GM12892 (cell line): ENCODE measurements at places on chromosomes 2 and 18.

GRCh38 chr2:143948710-143949109 is 571.2 kb downstream of the ZEB2 start:
- DNase-seq: no peak

- no peak for DNase-seq
These were observed 3.6 kb upstream of the KCNJ13 start for GRCh38 chr2:232779934-232780333.

DNA sequence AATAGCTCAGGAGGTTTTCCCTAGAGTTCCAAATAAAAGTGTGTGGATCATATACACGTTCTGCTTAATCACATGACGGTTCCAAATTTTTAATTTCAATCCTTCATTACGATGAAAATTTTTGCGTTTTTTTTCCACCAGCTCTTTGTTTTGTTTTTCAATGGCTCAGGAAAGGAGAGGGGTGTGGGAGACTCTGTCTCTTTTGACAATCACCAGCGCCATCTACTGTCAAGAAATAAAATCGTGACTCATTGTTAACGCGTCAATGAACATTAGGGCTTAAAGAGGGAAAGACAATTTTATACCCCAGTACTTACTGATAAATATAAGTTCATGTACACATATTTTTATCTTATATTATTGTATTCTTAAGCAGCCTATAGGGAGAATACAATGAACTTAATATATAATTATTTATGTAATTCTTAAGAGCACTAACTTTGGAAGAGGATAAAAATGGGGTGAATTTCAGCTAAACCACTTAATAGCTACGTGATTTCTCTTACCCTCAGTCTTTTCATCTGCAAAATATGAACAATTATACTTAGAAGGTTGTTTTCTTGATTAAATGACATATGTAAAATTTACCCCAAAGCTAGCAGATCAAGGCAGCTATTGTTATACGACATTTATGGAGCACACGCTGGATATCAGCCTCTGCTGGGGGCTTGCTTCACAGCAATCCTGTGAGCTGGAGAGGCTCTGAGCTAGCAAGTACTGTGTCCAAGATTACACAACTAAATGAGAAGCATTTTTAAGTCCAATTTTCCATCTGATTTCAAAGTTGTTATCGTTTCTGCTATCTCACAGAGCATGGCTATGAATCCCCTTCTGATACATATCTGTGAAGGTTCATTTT is 47.4 kb upstream of the RMDN2 start:
- no peak for DNase-seq

DNA sequence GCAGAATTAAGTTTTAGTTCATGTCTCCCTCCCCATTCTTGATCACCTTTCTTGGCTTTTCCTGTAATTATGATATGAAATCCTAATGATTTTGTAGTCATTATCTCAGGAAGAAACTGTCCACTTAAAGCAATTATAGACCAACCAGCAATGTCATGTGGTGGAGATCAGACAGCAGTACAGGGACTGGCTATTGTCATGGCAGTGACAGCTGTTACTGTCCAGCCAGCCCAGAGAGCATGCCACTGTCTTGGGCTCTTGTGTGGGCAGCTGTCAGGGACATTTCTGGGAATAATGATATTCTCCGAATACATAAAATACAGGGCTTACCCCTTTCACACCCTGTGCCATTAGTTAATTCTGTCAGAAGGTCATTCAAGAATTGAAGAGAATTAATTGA is 355.3 kb upstream of the RAB12 start:
- no peak for DNase-seq

- DNase-seq: no peak
These were observed 76.2 kb upstream of the STK39 start for GRCh38 chr2:168323529-168324021.

- no peak for DNase-seq
These were observed 39.5 kb downstream of the CERS6 start for GRCh38 chr2:168495524-168495923.

DNA sequence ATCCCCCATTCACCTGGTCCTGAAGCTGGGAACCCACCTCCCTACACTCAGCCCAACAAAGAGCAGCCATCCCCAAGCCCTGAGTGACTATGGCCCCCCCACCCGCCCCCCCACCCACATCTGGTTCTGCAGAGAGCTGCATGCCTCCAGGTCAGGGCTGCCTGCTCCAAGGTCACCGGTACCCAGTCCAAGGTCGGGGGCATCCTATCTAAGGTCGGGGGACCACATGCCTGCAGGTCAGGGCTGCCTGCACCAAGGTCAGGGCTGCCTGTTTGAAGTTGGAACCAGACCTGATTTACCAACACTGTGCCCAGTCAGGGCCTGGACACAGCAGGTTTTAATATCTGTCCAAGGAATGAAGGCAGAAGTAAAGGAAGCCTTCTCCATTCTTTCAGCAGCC is 66.1 kb upstream of the GPC1 start:
- DNase-seq: no peak

GRCh38 chr2:9407363-9407811 is 15.9 kb downstream of the ITGB1BP1 start:
- no peak for DNase-seq

DNA sequence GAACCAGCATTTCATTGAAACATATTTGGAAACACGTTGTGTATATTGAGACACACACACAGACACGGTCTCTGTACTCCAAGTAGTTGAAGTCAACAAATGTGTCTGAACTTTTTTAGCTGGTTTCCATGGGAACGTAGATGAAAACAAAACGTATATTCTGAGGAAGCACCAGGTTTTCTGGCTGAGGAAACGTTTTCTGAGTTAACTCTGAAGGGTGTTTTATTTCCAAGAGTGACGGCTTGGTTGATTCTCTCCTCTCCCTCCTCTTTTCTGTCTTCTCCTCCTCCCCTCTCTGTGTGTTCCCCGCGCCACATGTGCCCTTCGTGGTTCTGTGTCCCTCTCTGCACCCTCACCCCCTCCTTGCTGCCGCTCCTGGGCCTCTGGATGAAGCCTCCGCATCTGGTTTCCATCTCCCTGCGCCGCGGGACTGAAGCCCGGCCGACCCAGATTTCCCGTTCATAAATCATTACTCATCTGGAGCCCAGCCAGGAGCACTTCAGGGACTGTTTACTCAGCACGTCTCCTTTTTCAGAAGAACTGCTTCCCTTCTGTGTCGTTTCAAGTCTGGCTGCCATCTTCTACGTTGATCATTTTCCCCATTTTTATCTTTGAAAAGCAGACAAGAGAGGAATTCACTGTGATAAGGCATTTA is 122.7 kb downstream of the COL6A3 start:
- no peak for DNase-seq

- no peak for DNase-seq
These were observed 215.7 kb downstream of the MGAT5 start for GRCh38 chr2:134469516-134470115.

DNA sequence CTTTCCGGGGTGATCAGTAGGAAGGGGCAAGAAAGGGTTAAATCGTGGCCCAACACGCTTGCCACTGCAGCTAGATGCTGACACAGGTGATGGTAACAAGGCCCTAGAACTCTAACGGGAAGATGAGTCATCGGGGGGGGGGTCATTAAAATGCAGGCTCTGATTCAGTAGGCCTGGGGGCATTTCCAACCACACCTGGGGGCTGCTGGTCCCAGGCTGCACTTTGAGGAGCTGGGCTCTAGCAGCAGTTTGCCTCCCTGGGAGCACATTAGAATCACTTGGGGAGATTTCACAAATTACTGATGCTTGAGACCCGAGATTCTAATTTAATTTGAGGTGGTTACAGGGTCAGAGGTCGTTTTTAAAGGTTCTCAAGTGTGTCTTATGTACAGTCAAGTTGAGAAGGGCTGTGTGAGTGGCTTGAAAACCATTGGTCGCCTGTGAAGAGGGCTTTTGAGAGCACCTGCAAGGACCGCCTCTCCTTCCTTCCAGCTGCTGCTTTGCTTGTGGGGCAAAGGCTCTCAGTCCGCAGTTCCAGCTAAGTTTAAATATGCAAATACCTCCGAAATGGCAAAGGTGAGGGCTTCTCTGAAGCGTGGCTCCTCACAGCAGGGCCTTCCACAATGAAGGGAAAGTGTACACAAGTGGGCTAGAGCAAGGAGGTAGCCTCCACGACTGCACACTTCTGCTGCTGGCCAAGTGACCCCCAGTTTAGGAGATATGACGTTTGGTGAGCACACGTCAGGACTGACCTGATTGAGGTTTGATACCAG is 128.0 kb upstream of the MSH6 start:
- DNase-seq: peak; percentile 53

- no peak for DNase-seq
These were observed 1.0 kb downstream of the HOXD9 start for GRCh38 chr2:176123411-176124109.

DNA sequence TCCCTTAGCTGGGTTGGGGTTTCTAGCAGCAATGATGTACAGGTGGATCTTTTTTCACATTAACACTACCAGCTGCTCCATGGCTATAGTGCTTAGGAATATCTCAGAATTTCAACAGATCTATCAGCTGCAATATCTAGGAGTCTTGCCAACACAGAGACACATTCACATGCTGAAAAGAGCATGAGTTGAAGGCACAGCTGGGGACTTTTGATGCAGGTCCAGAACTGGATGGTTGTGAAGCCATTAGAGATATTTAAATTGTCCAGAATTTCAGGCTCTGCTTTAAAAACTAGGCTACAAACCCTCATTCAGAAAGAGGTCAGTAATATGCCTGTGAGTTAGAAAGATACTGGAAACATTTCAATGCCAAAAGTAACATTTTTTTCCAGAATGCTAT is 122.2 kb upstream of the CCDC195 start:
- DNase-seq: no peak

GRCh38 chr2:233835230-233836186 is 18.8 kb downstream of the HJURP start:
- DNase-seq: no peak

- DNase-seq: no peak
These were observed 193.8 kb downstream of the FAM210A start for GRCh38 chr18:13532406-13533075.

DNA sequence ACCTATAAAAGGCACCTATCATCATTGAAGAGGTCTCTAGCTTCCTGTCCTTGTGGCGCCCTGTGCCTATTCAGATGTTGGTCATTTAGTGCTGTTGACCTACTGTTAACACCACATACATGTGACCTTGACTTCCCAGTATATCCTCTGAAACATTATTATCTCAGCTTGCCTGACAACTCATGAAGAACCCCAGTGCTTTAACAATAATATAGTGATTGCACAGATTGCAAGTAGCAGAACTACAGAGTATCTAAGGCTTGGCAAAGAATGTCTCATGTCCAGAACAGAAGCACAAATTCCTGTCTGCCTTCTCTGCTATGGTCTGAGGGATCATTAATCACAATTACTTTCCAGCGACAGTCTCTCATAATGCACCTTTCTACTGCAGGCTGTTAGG is 165.3 kb downstream of the LCLAT1 start:
- DNase-seq: no peak
